ENCODE measurements at places on chromosomes 1 and 21.

DNA sequence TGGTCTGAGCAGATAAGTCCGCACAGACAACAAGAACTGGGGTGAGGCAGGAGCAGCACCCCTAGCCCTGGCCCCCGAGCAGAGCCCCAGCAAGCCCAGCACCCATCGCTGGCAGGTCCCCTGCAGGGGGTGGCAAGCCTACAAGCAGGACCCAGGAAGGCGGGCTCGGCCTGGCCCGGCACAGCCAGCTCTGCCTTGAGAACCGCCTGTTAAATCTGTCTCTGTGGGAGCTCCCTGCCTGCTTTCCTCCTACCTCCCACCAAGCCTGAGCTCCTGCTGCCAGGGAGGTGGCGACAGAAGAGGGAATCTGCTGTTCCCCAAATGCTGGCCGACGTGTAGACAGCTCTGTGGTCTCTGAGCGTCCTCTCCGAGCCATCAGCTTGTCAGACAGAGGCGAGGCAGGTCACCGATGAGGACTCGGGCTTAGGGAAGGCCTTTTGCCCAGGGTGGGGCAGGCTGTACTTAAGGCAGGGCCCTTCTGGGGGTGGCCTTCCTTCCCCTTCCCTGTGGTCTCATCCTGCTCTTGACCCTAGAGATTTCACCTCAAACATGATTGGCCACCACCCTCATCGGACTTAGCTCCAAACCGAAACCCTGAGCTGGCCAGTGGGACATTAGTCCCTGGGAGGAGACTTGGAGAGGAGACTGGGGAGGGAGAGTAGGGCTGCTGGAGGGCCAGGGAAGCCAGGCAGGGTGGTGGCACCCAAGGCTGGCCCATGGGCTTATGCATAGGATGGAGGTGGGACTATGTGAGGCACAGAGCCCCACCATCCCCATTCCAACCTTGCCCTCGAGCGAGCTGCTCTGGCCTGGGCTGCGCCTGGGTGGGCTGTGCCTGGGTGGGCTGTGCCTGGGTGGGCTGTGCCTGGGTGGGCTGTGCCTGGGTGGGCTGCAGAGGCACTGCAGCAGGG lies 7.7 kb downstream of the SELENON start:
- no peak for DNase-seq

GRCh38 chr21:42763581-42764442 lies 110.4 kb downstream of the PDE9A start:
- no peak for DNase-seq

- DNase-seq = no peak
Observed at GRCh38 chr1:46800742-46801141, 1.9 kb downstream of the CYP4B1 start.

DNA sequence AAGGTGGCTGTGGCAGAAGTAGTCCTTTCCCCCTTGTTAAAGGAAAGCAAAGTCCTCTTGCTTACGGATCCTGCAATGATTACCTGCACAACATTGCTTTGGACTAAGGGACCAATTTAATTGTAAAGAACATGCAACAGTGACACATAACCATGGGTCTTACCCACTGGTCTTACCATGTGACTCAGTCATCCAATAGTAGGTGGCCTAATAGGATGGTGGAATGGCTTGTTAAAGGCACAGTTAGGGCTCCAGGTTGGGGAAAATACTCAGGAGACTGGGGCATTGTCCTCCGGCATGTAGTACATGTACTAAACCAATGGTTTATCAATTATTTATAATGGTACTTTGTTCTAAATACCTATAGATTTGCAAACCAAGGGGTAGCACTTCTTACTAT lies 2.1 kb upstream of the YIPF1 start:
- no peak for DNase-seq

DNA sequence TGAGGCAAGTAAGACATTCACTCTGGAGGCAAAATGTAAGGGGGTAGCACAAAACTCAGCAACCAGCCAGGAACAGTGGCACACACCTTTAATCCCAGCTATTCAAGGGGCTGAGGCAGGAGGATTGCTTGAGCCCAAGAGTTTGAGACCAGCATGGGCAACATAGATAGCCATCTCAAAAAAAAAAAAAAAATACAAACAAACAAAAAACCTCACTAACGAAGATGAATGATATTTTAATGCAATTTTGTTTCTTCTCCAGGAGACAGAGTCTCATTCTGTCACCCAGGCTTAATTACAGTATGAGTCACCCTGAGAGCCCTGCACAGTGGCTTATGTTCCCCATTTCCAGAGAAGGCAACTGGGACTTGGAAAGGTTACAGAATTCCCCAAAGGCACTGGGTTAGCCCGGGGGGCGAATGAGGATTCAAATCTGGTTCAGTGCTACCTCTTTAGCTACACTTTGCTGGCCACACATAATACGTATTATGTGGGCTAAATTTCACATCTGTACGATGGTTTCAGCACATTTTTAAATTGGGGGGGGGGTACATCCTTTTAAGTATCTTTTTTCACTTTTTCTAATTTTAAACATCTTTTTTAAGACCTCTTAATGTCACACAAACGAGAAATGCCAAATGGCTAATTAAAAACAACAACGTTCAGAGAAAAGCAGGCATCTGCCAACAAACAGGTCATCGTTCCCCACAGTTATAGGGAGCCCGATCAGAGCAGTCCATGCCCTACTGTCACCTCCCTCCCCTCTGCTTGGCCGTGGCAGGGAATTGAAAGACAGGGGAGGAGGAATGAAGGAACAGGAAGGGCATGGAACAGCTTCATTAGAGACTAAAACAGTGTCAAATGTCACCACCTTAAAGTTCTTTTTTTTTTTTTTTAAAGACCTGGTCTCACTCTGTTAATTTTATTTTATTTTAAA lies 3.5 kb downstream of the CELA2A start:
- no peak for DNase-seq

GRCh38 chr1:39735731-39736130 lies 3.0 kb upstream of the PPIE start:
- DNase-seq = no peak
